ENCODE measurements at places on chromosomes 6 and 20.

- DNase-seq = no peak
These were observed 5.1 kb upstream of the PHF3 start for GRCh38 chr6:63630466-63630865.

DNA sequence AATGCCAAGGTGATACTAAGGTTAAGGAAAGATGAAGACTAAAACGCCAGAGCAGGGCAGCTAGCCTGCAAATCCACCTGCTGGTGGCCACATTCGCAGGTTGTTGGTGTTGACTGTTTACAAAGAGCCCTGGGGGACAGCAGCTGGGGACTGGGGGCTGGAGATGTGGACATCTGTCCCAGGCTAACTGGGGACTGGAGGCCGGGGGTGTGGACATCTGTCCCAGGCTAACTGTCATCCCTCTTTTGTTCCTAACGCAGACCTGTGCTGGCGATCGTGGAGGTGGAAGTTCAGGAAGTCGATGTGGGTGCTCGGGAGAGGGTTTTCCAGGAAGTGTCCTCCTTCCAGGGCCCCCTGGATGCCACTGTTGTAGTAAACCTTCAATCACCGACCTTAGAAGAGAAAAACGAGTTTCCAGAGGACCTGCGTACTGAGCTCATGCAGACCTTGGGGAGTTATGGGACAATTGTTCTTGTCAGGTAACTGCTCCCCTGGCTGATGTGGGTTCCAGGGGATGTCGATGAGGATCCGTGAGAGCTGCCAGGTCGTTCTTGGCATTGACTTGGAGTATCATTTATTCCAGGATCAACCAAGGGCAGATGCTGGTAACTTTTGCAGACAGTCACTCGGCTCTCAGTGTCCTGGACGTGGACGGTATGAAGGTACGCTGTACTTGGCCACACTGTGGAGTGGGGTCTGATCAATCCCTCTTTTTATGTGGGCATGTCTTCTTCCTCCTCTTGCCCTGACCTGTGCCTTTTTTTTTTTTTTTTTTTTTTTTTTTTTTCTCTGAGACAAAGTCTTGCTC is 87.0 kb downstream of the SERAC1 start:
- DNase-seq = no peak

GRCh38 chr6:15781890-15782289 is 119.1 kb upstream of the DTNBP1 start:
- no peak for DNase-seq

DNA sequence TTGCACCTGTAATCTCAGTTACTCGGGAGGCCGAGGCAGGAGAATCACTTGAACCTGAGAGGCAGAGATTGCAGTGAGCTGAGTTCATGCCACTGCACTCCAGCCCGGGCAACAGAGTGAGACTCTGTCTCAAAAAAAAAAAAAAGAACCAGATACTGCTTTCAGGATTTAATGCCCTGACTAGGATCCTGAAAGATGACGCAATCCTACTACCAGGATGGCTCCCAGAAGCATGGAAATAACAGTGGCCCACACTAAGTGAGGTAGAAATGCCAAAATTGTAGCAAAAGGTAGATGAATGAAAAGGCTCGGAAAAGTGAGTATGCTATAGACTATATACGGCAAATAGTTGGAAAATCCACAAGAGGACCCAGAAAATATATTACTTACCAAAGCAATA is 23.8 kb upstream of the KHDC1 start:
- DNase-seq = no peak

- DNase-seq = no peak
These were observed 214.4 kb downstream of the TMEM242 start for GRCh38 chr6:157108923-157109322.

Data from hematopoietic multipotent progenitor cell treated with erythropoietin and hydrocortisone succinate and interleukin-3 and kit ligand, for 15 days (in vitro differentiated cells).